ENCODE measurements at places on chromosomes 2 and 18. TPM values are rescaled to one million over a fixed set of nuclear protein-coding genes. Genes with fewer than 3 reads are reported as not detected.

ZAP70 gene
- total RNA-seq, result 2.9 TPM

TRIM54 gene
- total RNA-seq, result 15.0 TPM

IL36G gene
- total RNA-seq, result not detected

PLGLB1 gene
- 2.8 TPM for total RNA-seq

RAB6C gene
- not detected for total RNA-seq

ALKAL2 gene
- 59.0 TPM for total RNA-seq

- H3K27me3 ChIP-seq, result no peaks in the 10 kb centered on the region
- H3K4me1 ChIP-seq, result no peaks in the 10 kb centered on the region
- H3K4me3 ChIP-seq, result no peak overlapping the region
These were observed 82.3 kb downstream of the ANTXR1 start for GRCh38 chr2:69095305-69095704.

GRCh38 chr2:8996006-8996405 lies 7.5 kb downstream of the MBOAT2 start:
- DNase-seq, result no peak
- no peak overlapping the region for H3K4me3 ChIP-seq
- H3K27ac ChIP-seq, result no peak overlapping the region
- H3K4me1 ChIP-seq, result no peaks in the 10 kb centered on the region
- no peaks in the 10 kb centered on the region for H3K36me3 ChIP-seq

- H3K27ac ChIP-seq, result no peak overlapping the region
- H3K4me3 ChIP-seq, result no peak overlapping the region
- peak; percentile 20 for DNase-seq
- peaks cover 11% of the 10 kb centered on the region for H3K27me3 ChIP-seq
- no peaks in the 10 kb centered on the region for H3K36me3 ChIP-seq
These were observed 23.0 kb downstream of the ERMN start for GRCh38 chr2:157302492-157303099.

DNA sequence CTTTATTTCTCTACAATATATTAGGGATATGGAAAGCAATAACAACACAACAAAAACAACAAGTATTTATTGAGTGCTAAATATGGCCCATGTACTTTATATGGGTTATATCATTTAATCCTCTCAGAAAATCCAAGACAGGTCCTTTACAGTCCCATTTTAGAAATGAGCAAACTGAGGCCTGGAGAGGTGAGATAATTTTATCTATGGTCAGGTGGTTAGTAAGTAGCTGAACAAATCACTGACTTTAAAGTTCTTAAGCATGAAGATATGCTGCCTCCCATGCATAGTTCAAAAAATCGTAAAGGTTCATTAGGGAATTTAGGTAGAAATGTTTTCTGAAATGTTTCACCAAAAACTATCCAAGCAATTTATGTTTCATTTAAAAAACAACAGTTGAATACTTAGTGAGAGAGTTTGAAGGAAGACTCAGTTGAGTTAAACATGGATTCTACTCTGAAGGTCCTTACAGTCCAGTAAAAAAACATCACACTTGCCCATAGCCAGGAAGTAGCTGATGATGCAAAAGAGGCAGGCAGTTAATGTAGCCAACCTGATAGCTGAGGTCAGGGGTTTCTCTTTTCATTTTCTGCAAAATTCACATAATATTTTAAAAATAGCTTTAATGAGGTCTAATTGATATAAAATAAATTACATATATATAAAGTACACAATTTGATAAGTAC lies 7.6 kb upstream of the NFE2L2 start:
- no peaks in the 10 kb centered on the region for H3K27me3 ChIP-seq
- no peak overlapping the region for H3K27ac ChIP-seq
- no peak overlapping the region for H3K4me3 ChIP-seq
- DNase-seq, result no peak

DNA sequence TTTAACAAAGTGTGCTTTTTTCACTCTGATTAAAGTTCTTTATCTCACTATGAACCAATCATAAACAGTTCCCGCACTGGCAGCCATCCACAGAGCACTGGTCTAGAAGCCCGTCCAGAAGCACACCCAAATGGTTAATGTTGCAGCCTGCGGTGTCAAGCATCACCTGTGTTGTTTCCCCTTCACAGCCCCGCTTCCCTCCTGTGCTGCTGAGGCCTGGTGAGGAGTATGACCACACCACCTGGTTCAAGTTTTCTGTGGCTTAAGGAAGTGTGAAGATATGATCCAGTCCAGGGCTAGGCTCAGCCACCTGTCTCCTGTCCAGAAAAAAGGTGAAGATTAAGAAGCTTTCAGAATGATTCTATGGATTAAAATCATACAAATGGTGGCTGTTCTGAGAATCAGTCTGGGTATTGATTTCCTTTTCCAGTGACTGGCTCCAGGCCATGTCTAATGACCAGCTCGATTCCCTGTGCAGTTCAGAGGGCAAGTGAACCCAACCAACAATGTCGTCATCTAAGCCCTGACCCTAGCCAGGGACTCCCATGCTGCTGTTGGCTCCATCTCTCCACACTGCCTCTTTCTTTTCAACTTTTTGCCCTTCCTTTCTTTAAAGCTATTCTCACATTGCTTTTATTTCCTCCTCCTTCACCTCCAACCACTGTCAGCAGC lies 17.7 kb downstream of the SRSF7 start:
- DNase-seq, result no peak
- peaks cover 19% of the 10 kb centered on the region for H3K4me1 ChIP-seq
- no peak overlapping the region for H3K4me3 ChIP-seq
- no peaks in the 10 kb centered on the region for H3K27me3 ChIP-seq
- peaks cover 47% of the 10 kb centered on the region for H3K36me3 ChIP-seq

GRCh38 chr2:29412197-29412925 lies 297.1 kb downstream of the CLIP4 start:
- H3K36me3 ChIP-seq, result no peaks in the 10 kb centered on the region
- no peak overlapping the region for H3K4me3 ChIP-seq
- H3K27me3 ChIP-seq, result no peaks in the 10 kb centered on the region
- H3K4me1 ChIP-seq, result no peaks in the 10 kb centered on the region

DNA sequence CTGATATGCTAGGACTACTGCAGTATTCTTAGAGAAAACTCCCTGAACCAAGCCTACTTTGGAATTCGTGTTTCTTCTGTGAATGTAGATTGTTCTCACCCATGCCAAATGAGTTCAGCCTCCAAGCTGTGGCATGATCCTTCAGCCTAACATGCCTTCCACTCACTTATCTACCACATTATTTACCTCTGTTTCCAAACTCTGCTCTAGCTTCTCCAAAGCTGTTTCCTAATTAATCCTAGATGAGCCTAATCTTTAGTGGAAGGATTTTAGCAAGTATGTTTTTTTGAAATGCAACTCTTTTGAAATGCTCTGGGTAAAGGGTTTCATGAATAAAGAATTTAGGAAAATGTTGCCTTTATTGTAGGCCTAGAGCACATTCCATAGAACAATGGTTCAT lies 152.9 kb upstream of the MMADHC start:
- peaks cover 5% of the 10 kb centered on the region for H3K4me1 ChIP-seq
- no peaks in the 10 kb centered on the region for H3K27me3 ChIP-seq
- no peak overlapping the region for H3K27ac ChIP-seq
- no peaks in the 10 kb centered on the region for H3K36me3 ChIP-seq
- no peak overlapping the region for H3K4me3 ChIP-seq

GRCh38 chr2:113282747-113283533 lies 4.2 kb upstream of the PAX8 start:
- H3K4me1 ChIP-seq, result peaks cover 20% of the 10 kb centered on the region
- peak; percentile 93 for DNase-seq
- H3K27ac ChIP-seq, result peak overlapping the region; percentile 96
- H3K4me3 ChIP-seq, result no peak overlapping the region
- H3K36me3 ChIP-seq, result no peaks in the 10 kb centered on the region
- peaks cover 6% of the 10 kb centered on the region for H3K27me3 ChIP-seq

GRCh38 chr18:12930376-12930775 lies 17.4 kb upstream of the SEH1L start:
- no peak for DNase-seq
- no peak overlapping the region for H3K27ac ChIP-seq
- no peaks in the 10 kb centered on the region for H3K27me3 ChIP-seq
- no peak overlapping the region for H3K4me3 ChIP-seq

- no peaks in the 10 kb centered on the region for H3K27me3 ChIP-seq
- H3K36me3 ChIP-seq, result no peaks in the 10 kb centered on the region
- H3K4me1 ChIP-seq, result no peaks in the 10 kb centered on the region
- no peak for DNase-seq
These were observed 225.1 kb upstream of the LRRTM1 start for GRCh38 chr2:80529466-80530165.

- no peak overlapping the region for H3K4me3 ChIP-seq
- no peaks in the 10 kb centered on the region for H3K27me3 ChIP-seq
- no peak overlapping the region for H3K27ac ChIP-seq
- no peaks in the 10 kb centered on the region for H3K4me1 ChIP-seq
- no peak for DNase-seq
- H3K36me3 ChIP-seq, result no peaks in the 10 kb centered on the region
These were observed 108.6 kb upstream of the CCDC150 start for GRCh38 chr2:196530910-196531309.

DNA sequence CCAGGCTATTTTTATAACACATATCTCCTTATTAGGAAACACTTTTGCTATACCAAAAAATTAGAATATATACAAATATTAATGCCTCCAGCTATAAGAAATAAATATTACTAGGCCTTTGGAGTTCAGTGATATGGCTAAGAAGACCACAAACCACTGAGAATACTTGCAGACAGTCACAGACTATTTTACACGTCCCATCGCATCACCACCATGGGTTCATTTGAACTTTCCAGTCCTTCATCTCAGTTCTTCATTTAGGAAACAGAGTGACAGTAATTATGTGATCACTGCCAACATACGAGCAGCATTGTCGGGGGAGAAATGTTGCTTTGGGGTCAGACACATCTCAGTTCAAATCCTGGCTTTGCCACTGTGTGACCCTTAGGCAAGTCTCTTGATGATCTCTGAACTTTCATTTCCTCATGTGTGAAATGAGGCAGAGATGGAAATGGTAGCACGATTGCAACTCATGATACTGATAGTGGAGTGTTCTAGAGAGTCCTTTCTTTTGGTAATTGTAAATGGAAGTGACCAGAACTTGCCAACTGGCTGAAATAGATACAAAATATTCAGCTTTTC lies 138.9 kb upstream of the NRP2 start:
- no peaks in the 10 kb centered on the region for H3K36me3 ChIP-seq
- DNase-seq, result no peak
- no peaks in the 10 kb centered on the region for H3K27me3 ChIP-seq
- H3K4me3 ChIP-seq, result no peak overlapping the region
- H3K27ac ChIP-seq, result no peak overlapping the region

DNA sequence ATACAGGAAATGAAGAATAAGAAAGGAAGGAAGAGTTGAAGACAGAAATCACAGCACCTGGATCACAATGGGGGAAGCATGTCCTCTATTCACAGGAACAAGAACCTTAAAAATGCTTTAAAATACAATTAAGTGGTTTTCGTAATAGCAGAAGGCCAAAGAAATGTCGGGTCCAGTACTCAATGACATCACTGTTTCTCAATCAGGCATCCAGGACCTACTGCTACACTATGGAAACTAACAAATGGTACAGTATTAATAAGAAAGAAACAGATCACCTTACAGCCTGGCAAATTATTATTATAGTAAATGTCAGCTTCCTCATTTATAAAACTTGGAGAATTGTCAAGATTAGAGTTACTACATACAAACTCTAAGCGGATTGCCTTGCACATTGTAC lies 15.8 kb downstream of the HNRNPLL start:
- H3K27ac ChIP-seq, result no peak overlapping the region
- no peaks in the 10 kb centered on the region for H3K36me3 ChIP-seq
- H3K4me1 ChIP-seq, result peaks cover 56% of the 10 kb centered on the region
- no peak for DNase-seq

DNA sequence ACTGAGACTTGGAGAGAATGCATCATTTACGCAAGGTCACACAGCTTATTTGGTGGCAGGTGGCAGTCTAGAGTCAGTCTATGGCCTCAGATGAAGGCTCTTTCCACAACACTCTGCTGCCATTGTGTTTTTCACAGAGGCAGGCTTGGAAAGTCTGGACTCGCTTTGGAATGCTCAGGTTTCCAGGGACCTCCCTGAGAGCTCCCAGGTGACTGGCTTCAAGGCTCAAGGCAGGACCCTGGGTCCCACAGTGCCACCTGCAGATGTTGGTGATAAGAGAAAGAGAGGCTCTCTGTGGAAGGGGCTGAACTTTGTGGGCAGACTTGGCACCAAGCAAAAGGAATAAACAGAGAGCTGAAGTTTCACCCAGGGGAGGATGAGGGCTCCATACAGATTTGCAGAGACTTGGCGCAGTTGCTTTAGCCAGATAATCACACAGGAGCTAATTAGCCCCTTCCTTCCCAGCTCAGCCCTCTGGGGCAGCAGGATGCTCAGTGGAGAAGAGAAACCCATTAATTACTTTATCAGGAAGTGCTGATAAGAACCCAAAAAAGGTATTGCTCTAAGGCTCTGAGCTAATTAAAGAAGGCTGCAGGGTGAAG lies 103.5 kb downstream of the LBH start:
- H3K4me1 ChIP-seq, result peaks cover 5% of the 10 kb centered on the region
- H3K27ac ChIP-seq, result no peak overlapping the region
- no peaks in the 10 kb centered on the region for H3K27me3 ChIP-seq
- H3K4me3 ChIP-seq, result no peak overlapping the region
- DNase-seq, result no peak
- H3K36me3 ChIP-seq, result no peaks in the 10 kb centered on the region

- peaks cover 16% of the 10 kb centered on the region for H3K4me1 ChIP-seq
- no peaks in the 10 kb centered on the region for H3K36me3 ChIP-seq
- no peaks in the 10 kb centered on the region for H3K27me3 ChIP-seq
- no peak for DNase-seq
- H3K4me3 ChIP-seq, result no peak overlapping the region
These were observed 45.4 kb upstream of the EFEMP1 start for GRCh38 chr2:55968941-55969340.

GRCh38 chr18:33576999-33577646 lies 896 bp upstream of the ASXL3 start:
- peaks cover 5% of the 10 kb centered on the region for H3K4me1 ChIP-seq
- no peak for DNase-seq
- peak overlapping the region; percentile 87 for H3K27ac ChIP-seq

DNA sequence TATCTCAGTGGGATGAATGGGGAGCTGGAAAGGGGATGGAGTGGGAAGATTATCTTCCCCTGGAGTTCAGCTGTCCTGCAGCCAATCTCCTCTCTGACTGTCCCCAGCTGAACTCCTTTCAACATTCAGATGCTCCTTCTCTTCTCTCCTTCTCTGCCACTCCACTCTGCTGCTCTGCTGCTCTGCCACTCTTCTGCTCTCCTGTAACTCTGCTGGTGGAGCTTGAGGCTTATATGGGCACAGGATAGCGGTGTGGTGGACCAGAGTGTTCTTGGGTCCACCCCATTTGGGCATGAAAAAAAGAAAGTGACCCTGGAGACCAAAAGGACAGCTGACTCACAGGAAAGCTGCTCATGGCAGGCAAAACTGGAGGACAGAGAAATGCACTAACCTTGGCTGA lies 26.6 kb downstream of the FAHD2B start:
- H3K36me3 ChIP-seq, result no peaks in the 10 kb centered on the region
- no peak overlapping the region for H3K27ac ChIP-seq
- no peak overlapping the region for H3K4me3 ChIP-seq
- H3K4me1 ChIP-seq, result no peaks in the 10 kb centered on the region

Measured in adrenal gland (tissue), 19 donors.